ENCODE measurements at places on chromosomes 4 and X.

- ATAC-seq, result no peak
Measured at GRCh38 chr4:189060104-189060503, 880.6 kb upstream of the FRG1 start.

GRCh38 chr4:84362896-84363655 is 136.0 kb downstream of the NKX6-1 start:
- no peak for ATAC-seq

GRCh38 chrX:150038315-150038714 is 100.0 kb upstream of the EOLA2 start:
- no peak for ATAC-seq

DNA sequence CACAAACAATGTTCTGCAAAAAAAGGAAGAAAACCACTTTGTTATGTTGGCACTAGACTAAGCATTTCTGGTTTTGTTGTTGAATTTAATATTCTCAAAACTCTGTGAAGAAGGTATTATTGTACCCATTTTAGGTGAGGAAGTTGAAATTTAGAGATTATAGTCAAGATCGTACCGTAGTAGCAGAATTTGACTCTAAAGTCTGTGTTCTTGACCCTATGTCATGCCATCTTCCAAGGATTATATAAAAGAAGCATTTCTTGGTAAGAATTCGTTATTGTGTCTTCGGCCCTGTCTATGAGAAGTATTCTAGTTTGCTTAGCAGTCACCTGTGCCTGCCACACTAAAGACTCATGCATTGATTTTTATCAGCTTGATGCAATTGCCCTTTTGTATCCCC is 104.4 kb upstream of the MAP9 start:
- ATAC-seq, result no peak

DNA sequence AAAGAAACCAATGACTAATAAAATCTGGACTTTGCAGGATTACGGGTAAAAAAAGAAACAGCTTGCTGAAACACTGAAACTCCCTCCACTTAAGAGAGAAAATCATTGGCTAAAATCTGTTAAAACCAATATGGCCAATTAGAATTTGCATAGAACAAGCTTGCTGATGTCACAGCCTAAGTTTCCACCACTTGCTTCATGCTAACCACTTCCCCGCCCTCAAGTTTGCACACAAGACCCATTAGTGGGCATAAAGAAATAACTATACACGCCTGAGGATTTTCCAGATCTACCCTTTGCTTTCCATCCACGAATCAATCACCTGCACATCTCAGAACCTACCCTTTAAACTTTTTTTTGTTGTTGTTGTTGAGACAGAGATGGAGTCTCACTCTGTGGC is 42.7 kb upstream of the PHEX start:
- ATAC-seq, result no peak

DNA sequence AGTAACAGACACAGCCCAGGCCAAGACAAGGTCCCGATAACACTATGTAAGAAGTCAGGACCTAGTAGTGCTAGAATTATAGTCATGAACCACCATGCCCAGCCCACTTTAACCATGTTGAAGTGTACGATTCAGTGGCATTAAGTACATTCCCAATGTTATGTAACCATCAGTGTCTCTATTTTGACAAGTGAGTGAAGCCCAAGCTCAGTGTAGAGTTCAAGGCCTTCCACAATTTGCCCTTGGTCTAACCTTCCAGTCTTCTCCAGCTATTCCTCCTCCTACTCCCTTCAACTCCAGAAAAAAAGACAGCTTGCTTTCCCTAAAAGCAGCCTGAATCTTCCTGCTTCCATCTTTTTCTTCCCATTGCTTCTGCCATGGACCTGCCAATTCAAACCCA is 31.5 kb downstream of the LIAS start:
- ATAC-seq, result no peak

- ATAC-seq, result no peak
Measured at GRCh38 chr4:120633810-120634209, 288.7 kb downstream of the PRDM5 start.

- no peak for ATAC-seq
Measured at GRCh38 chr4:20433097-20433705, 181.5 kb downstream of the SLIT2 start.

DNA sequence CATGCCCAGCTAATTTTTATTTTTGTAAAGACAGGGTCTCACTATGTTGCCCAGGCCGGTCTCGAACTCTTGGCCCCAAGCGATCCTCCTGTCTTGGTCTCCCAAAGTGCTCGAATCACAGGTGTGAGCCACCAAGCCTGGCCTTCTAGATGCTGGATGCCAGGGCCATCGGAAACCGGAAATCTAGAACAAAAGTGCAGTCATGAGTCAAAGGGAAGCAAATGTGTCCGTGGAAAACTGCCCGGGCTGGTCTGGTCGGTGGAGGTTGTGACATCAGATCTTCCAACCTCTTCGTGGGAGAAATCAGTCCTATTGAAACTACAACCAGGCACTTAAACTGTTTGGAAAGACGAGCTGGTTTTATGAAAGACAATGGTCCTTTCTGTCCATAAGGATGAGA is 92.3 kb upstream of the SHOX start:
- no peak for ATAC-seq

DNA sequence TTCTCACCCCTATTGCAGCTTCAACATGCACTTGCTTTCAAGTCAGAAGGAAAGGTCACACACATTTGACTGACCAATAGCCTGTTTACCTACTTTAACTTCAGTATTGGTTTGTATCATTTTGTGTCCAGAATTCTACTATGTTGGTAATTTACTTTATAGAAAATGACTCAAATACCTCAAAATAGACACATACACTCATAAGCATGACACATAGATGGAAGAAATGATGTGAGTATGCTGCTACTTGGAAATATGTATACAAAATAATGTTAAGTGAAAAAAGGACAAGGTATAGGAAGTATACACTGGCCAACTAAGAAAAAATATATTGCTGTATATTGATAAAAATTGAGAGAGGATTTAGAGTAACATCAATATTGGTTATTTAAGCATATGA is 98.8 kb upstream of the CASK start:
- ATAC-seq, result peak; percentile 55

DNA sequence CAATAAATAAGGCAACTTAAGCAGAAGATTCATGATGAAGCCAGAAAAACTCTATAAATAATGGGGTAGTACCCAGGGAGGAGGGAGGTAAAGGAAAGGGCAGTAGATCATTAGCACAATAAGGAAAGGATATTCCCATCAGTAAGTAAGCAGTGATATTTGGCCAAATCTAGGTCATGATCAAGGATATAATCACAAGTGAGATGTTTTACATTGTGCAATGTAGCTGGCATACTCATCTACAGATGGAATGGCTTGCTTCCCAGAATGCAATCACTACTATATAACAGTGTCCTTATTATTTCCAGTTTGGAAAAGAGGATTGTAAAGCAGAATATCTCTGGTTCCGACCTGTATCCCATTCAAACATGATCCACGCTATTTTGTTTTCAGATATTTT is 483.4 kb downstream of the RPA4 start:
- ATAC-seq, result no peak

DNA sequence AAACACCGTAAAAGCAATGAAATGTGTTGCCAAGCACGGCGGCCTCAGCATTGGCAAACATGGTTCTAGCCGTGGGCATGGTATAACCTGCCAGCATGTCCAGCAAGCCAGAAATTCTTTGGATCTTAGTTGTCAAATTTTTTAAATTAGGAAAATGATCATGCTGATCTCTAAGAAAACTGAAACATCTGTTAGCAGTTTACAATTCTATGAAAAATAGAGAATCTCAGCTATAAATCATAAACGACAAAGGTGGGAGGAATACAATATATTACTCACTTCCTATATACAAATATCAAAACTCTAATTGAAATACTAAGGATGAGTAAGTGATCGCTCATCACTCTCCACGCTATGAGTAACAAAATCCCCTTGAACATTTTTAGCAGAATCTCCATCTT is 130.3 kb downstream of the ADGRA3 start:
- no peak for ATAC-seq

DNA sequence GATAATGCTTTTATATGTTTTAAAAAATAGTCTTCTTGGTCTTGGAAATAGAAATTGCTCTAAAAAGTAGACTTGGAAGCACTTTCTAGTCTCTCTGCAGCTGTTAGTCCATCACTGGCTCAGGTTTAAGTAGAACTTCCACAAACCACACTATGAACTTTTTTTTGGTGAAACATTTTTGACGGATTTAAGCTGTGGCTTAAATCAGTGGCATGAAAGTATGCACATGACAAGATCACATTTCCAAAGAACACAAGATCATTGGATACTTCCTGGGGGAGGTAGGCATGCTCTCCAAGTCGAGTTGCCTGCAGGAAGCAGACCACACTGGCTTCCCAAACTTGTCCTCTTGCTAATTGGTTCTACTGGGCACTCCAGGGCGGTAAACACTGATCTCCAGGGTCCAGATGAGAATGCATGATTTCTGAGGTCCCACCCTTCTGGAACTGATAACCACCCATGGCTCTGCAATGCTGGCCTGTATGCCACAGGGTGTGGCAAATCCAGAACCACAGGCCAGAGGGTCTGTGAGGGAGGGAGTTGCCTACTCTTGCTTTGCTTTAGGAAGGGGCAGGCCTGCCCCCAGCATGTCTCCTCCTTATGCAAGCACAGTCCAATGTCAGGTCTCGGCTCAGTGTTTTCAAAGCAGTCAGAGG is 331.9 kb upstream of the SFRP2 start:
- no peak for ATAC-seq

- ATAC-seq, result no peak
Measured at GRCh38 chr4:139921429-139922184, 232.4 kb downstream of the MAML3 start.

GRCh38 chrX:1450361-1451161 is 2.1 kb downstream of the ASMTL start:
- no peak for ATAC-seq

DNA sequence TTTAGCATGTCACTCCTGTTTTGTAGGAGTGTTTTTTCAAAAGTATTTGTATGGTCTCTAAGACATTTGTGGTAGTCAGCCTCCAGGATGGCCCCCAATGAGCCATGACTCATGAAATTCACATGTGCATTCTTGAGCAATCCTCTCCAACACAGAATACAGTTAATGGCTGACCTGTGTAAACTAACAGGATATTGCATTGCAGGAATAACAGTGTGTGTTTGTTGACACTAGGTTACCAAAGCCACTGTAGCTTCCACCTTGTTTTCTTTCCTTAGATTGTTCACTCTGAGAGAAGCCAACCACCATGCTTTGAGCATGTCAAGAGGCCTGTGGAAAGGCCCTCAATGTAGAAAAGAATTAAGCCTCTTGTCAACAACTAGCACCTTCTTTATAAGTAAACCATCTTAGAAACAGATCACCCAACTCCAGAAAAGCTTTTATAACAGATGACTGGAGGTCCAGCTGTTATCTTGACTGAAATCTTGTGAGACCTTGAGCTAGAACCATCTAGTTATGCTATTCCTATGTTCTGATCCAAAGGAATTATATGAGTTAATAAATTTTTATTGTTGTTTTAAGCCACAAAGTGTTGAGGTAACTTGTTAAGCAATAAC is 28.5 kb downstream of the TBCK start:
- no peak for ATAC-seq

DNA sequence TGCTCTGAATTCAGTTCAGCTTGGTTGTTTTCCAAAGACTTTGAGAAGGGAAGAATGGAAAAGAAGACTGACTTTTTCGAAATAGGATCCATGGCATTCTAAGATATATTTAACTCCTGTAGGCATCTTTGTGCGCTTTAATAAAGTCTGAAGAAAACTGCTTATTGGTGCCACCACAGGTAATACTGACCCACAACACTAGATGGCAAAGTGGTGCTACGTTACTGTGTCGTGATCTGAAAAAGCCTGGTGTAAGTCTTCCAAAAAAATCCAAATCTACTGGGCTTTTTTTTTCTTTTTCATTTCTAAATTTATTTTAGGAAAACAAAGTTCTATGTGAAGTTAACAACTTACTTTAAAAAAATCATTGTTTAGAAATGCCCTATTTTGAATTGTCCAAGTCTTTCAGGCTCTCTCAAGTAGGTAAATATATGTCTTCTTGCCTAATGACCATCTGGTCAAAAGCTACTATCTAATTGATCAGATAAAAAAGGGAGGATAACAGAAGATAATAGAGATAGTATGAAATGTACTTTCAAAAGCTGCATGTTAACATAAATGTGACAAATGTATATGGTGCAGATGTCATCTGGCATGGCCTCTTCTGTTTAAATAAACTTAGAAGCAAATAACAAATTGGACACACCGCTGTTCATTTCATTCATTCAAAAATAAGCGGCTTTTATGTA is 47.0 kb upstream of the MID1IP1 start:
- ATAC-seq, result no peak

GRCh38 chr4:112956484-112956896 is 93.0 kb upstream of the ANK2 start:
- no peak for ATAC-seq
